ENCODE measurements at places on chromosomes 7 and 10.

DNA sequence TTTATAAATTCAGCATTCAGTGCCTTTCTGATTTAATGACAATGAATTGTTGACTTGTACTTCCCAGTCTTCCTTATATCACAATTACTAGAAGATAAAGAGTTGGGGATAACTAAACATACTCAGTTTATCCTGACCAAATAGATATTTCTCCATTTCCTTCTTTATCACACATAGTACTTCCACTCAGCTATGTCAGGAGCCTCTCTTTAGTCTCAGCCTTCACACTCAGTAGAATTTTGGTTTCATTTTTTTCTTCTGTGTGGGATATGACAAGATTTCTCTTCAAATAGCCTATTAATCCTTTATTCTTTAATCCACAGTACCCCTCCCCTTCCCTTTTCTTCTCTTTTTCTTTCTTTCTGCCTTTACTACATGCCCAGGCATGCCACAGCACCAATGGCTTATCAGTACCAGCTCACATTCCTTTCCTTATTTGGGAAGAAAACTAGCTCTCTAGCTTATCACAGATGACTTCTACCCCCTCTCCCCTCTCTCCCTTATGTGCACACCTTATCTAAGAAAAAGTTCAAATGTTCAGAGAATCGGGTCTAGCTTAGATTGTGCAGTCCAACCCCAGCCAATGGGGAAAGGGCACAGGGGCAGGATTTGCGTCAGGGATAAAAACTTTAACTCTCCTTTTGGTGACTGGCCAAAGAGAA, 109.0 kb downstream of the PHF14 start:
- peak; percentile 4 for DNase-seq

DNA sequence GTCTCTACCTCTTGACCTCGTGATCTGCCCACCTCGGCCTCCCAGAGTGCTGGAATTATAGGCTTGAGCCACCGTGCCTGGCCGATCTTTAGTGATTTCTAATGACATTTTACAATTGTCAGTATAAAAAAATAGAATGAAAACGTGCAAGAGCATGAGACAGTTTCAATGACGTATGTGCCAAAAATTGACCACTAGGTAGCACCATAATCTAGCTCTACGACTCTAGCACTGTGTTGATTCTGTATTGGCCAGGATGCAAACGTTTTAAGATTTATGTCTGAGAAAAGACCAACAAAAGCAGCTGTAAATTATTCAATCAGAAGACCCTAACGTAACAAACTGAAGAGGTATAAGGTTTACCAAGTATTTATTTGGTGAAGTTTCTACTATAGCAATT, 25.4 kb upstream of the EXOC6 start:
- no peak for DNase-seq

DNA sequence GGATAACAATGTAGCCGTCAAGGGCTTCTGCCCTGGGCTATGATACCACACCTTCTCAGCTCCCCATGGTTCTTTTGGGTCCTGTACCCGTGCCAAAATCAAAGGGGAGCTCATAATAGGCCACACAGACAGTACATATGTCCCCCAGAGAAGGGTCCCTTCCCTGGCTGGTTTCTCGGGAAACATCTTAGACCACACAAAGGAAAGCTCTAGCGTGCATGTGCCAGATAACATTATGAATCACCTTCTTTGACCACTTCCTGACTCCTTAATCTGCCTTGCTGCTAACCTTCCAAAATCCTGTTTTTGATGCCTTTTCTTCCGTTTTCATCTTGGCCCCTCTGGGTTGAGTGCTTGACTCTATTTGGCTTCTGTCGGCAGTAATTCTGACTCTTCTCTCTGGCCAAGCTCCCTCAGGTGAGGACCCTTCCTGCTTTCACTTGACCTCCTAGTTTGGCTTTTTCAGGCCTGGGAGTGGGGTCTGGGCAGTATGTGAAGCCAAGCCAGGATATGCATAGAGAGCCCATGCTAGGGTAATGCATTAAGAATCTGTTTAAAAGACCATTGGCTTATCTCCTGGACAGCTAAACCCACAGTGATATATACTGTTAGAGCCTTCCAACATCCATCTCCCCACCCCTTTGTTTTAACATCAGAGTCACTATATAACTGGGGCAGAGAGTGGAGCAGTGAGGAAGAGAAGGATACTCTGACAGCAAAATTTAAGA, 84.8 kb downstream of the ANLN start:
- no peak for DNase-seq

GRCh38 chr10:123886292-123886691, 5.3 kb downstream of the CPXM2 start:
- DNase-seq = no peak

DNA sequence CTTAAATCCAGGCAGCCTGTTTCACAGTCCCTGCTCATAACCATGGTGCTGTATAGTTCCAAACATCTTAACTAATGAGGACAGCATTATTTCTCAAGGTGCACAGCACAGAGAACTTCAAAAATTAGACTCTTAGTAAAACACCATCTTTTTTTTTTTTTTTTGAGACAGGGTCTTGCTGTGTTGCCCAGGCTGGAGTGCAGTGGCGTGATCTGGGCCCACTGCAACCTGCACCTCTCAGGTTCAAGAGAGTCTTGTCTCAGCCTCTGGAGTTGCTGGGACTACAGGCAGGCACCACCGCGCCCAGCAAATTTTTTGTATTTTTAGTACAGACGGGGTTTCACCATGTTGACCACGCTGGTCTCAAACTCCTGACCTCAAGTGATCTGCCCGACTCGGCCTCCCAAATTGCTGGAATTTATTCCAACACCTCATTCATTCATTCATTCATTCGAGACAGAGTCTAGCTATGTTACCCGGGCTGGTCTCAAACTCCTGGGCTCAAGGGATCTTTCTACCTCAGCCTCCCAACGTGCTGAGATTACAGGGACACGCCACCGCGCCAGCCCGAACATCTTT, 507 bp upstream of the TMEM254 start:
- DNase-seq = no peak

DNA sequence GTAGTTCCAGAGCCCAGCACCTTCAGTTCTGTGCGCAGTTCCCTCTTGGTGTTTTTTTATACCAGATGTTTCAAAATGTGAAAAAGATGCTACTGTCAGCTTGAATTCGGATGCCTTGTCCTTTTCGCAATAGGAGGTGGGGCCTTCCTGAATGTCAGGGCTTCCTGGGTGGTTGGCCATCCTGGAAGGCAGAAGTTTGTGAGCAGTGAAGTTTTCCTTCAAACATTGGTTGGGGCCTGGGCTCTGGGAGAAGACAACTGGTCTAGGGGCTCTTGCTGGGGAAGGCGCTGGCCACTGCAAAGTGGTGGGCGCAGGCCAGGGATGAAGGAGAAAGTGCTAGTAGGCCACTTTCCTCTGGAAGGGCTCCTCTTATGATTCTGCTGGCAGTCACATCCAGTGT, 56.8 kb upstream of the JAZF1 start:
- DNase-seq = no peak

DNA sequence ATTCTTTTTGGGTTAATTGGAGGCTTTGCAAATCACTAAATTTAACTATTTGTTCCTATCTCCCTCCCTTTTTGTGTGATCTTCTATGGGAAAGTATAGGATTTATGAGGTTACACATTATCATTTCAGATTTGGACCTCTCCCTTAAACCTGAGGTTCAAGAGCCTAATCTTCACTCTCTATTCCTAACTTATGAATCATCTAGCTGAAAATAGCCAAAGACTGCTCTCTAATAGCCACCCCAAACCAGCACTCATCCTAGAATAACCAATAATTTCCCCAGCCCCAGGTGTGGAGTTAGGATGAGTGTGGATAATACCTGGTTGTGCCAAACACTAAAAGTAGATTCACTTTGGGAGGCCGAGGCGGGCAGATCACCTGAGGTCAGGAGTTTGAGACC, 499.2 kb downstream of the GFRA1 start:
- peak; percentile 21 for DNase-seq

DNA sequence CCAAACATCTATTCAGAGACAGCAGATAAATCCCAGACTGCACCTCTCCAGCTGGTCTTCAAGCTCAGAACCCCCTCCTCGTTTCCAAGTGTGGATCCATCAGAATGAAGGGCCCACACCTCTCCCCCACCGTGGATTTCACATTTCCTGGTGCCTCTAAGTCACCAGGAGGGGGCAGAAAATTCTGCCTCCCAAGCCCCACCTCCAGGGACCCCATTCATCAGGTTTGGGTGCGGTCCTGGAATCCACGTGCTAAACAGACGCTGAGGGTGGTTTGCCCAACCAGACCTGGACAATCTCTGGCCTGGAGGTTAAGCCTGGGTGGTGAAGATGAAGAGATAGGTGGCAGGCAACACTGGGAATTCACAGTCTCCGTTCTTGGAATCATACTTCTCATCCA, 92.4 kb downstream of the WDR11 start:
- no peak for DNase-seq

DNA sequence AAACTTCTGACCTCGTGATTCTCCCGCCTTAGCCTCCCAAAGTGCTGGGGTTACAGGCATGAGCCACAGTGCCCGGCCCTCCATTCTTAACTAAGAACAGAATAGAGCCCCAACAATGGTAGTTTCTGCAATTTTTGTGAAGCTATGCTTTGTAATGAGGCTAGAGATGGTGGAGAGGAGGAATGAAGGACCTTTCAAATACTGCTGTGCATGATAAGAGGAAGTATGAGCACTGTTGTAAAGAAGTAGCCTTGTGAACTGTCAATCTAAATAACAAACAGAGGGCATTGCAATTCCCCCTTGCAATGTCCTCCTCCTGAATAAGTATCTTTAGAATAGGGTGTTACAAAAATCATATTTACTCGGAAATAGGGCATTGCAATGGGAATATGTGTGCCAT, 70.2 kb downstream of the EVX1 start:
- DNase-seq = no peak

DNA sequence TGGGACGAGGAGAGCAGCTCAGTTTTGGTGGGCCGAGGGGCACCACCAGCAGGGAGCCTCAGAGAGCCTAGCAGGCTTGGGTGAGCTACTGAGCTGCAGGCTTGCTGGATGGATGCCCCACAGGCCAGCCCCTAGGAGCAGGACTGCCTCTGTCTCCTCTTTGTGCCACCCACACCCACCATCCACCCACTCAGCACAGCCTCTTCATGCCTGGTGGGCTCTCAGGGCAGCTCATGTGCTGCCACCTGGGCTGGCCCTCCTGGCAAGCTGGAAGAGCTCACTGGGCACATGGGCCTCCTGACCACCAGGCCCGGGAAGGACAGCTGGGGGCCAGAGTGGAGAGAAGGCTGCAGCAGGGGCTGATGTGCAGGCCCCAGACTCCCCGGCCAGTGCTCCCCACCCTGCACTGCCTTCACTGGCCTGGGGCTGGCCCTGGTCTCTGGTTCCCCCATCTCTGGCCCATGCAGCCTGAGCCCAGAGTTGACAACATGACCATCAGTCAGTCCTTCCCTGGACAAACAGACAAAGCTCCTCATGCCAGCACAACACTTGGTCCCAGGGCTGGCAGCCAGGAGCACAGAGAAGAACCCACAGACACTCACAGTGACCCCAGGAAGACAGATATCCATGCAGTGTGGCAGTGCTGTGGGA, 8.2 kb downstream of the RASGEF1A start:
- DNase-seq = no peak

- DNase-seq = no peak
These were observed 93.0 kb upstream of the CYP26C1 start for GRCh38 chr10:92967641-92968040.

DNA sequence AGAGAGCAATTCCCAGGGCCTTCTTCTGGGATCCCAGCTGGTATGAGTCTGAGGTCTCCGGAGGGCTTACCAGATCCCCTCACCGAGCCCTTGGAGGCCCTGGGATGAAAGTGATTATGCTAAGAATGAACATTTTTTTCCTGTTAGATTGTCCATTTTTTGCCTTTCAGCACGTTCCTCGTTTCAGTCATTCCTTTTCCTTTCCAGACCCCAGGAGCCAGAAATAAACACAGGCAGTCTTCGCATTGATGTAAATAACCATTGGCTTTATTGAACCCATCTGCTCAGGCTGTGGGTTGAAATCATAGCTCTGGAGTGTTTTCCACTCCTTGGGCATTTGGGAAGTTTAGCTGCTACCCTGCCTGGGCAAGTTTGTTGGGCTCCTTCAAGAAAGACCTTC, 320.9 kb upstream of the AUTS2 start:
- no peak for DNase-seq

DNA sequence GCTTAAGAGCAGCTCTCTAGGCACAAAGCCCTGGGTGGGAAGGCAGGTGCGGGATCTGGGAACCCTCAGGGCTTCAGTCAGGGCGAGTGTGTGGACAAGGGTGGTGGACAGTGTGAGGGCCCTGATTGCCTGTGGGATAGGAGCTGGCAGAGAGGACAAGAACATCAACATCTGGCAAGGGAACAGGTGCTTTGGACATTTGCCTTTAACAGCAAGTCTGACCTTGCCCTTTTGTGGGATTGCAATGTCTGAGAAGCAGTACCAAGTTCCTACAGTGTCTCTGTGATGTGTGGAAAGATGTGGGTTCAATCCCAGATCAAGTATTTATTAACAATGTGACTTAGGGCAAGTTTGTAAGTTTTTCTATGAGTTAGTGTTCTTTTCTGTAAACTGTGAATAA, 46.7 kb downstream of the TFAM start:
- DNase-seq = peak; percentile 24

DNA sequence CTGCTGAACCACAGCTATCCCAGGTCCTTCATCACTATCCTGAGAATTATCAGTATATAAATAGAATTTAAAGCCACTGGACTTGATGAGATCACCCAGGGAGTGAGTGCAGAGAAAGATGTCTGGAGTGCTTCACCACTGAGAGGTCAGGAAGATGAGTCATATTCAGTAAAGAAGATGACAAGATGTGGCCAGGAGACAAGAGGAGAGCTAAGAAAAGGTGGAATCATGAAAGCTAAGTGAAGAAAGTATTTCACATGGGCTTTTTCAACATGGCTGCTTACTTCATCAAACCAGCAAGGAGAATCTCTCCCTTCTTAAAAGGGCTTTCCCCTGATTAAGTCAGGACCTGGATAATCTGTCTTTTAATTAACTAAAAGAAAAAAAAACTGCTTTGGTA, 9.1 kb upstream of the PRKAR2B start:
- peak; percentile 89 for DNase-seq

- peak; percentile 29 for DNase-seq
These were observed 70.8 kb downstream of the CHN2 start for GRCh38 chr7:29265208-29265923.

DNA sequence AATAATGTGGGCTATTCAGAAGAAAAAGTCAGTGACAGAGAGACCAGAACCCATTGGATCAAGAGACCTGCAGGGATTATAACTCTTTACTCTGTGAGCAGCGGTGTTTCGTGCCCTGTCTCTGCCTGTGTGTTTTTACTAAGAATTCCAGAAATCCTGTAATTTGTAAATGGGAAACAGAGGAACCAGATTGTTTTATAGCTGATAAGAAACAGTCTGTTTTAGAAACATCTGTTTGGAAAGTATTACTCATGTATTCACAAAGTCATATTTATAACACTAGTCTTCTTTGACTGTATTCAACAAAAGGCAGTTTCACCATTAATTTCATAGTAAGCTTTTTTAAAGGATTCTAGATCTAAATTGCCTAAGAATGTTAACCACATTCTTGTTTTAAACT, 30.0 kb upstream of the VDAC2 start:
- DNase-seq = no peak

DNA sequence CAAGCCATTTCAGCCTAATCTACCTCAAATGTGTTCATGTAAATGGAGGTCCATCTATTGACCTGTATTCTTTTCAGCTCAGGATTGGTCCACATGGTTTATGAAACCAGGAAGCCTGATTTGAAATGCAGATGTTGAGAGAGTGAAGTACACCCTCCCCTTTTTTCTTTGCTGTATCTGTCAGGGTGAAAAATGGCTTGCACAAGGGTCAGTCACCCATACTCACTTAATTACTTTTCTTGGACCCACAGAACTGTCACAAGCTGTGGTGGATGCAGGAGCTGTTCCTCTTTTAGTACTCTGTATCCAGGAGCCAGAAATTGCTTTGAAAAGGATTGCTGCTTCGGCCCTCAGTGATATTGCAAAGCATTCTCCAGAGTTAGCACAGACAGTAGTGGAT, 41.2 kb downstream of the SPAG6 start:
- no peak for DNase-seq

Data from foreskin fibroblast (primary cell).